ENCODE measurements at places on chromosomes 3 and 15. TPM values are rescaled to one million over a fixed set of nuclear protein-coding genes. Genes with fewer than 3 reads are reported as not detected.

The MELTF gene
- 8.8 TPM for total RNA-seq

The CLRN1 gene
- not detected for total RNA-seq

The BCL6 gene
- 4.1 TPM for total RNA-seq

The STXBP5L gene
- total RNA-seq = 4.7 TPM

DNA sequence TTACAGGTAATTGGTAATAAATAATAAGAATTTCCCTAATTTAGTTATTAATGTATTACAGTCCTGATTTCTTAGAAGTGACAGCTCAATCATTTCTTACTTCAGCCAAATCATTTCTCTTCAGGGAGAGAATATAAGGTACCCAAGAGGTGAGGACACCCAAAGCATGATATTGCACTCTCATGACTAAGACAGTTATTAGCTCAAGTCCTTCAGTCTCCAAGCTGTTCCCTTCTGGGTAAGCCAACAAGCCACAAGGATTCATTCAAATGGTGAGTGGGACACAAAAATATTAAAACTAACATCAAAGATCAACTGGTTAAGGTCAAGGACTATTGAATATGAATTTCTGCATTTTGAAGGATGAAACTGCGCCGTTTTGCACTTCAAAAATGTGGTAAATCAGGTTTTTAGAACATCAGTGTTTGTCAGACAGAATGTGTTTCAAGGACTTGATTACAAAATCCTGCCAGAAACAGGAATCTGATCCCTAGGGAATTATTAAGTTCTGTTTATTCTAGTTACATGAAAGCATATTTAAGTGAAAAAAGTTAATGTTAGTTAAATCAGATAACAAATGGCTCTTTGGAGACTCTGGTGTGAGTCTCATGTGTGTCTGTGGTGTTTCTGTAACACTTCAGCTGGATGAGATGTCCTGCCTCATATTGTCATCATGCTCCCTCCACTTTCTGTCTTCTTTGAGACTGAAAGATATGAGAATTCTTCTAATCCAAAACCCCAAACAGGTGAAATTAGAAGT, 101.7 kb upstream of the COL8A1 start:
- no peaks in the 10 kb centered on the region for H3K27me3 ChIP-seq
- no peak overlapping the region for H3K27ac ChIP-seq
- no peak for DNase-seq
- H3K4me1 ChIP-seq = no peaks in the 10 kb centered on the region
- no peaks in the 10 kb centered on the region for H3K36me3 ChIP-seq

DNA sequence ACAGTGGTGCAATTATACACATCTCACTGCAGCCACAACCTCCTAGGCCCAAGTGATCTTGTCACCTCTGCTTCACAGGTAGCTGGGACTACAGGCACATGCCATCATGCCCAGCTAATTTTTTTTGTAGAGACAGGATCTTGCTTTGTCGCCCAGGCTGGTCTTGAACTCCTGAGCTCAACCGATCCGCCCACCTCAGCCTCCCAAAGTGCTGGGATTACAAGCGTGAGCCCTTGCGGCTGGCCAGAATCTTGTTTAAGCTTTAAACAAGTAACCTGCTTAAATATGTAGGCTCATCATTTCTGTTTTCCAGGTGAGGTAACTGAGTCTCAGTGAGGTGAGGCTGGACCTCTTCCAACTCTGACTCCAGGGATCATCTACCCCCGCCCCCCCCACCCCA, 7.7 kb upstream of the PSTPIP1 start:
- H3K36me3 ChIP-seq = no peaks in the 10 kb centered on the region
- H3K4me1 ChIP-seq = no peaks in the 10 kb centered on the region
- H3K27ac ChIP-seq = no peak overlapping the region
- H3K4me3 ChIP-seq = no peak overlapping the region

DNA sequence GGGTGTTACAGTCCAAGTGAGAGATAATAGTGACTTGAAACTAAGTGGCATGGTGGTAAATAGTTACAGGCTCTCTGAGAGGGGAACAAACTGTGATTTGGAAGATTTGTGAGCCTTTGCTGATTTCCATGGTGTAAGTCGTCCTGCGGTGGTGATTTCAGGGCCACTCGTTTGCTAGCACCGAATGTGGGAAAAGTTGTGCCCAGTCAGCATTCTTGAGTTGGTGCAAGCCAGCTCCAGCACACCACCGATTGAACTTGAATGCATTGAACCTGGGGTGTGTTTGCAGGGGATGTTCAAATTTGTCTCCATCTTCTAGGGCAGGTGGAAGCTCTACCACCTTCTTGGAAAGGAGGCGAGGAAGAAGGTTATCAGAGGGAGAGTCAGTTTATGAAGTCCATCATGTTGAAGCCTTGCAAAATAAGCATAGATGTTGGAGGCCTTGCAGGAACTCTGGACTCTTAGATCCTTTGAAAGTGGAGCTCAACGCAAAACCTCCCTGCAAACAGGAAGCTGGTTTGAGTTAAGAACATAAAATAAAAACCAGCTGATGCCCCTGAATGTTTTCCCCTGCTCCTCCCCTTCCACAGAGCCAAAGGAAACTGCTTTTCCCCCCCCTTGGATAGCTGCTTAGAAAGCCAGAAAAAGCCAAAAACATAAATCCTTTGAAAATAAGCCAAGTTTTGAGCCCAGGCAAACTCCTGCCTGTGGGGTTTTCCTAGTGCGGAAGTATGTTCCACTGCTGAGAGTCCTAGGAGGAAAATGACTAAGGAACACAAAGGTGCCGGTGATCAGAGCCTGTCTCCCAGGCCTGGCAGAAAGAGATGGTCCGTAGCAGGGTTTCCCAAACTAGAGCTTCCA, 21.9 kb downstream of the MAPKBP1 start:
- peaks cover 3% of the 10 kb centered on the region for H3K4me1 ChIP-seq
- DNase-seq = no peak
- H3K4me3 ChIP-seq = no peak overlapping the region
- H3K27me3 ChIP-seq = no peaks in the 10 kb centered on the region

DNA sequence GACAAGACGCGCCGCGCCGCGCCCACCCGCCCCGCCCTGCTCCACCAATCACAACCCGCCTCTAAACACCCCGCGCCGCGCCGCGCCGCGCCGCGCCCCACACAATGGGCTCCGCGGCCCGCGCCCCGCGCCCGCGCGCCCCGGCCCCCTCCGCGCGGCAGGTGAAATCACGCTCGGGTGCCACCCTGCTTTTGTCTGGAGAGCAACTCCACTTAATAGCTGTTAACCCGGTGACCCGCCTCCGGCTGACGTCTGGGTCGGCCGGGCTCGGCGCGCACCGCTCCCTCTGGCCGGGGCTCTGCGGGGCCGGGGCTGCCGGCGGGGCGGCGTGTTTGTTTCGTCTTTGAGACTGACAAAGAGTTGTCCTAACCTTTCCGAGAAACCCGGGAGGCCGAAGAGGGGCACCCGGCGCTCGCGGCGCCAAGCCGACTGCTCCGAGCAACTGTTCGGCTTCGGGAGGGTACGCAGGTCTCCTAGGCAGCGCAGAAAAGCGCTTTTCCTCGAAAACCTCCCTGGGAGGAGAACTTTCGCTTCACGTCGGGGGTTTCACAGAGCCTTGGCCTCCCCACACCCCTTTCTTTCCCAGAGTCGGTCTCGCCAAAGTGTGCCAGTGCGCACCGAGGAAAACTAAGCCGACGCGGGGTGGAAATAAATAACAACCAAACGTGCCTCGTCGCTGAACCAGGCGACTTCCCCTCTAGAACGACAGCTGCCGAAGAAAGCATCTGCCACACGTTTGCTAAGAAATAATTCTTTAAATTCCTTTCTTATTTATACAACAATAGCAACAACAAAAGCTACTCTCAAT, 518.4 kb downstream of the FOXP1 start:
- H3K27me3 ChIP-seq = no peaks in the 10 kb centered on the region
- no peak overlapping the region for H3K27ac ChIP-seq
- H3K36me3 ChIP-seq = no peaks in the 10 kb centered on the region
- peak overlapping the region; percentile 88 for H3K4me3 ChIP-seq
- peak; percentile 61 for DNase-seq

GRCh38 chr15:39854161-39854560, 65.9 kb downstream of the GPR176 start:
- H3K27me3 ChIP-seq = no peaks in the 10 kb centered on the region
- no peak for DNase-seq
- no peak overlapping the region for H3K27ac ChIP-seq
- peaks cover 16% of the 10 kb centered on the region for H3K36me3 ChIP-seq

All from H9 (cell line).